ENCODE measurements at places on chromosomes 12 and 14.

DNA sequence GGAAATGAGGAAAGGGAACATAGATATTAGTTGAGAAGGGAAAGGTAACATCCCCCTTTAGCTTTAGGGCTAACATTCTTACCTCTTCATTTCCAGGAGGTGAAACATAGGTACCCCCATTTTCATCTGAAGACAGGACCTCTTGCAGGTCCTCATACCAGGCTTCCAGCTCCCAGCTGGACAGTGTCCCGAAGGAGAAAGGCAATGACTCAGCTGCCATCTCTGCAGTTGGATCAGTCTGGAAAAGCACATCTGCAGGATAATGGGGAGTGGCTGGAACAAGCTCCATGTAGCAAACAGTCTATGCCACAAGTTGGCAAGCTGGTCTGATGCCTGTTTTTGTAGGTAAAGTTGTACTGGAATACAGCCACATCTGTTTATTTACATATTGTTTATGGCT, 3.1 kb downstream of the DDIT3 start:
- H3K27ac ChIP-seq = no peak overlapping the region
- peaks cover 24% of the 10 kb centered on the region for H3K4me1 ChIP-seq
- H3K27me3 ChIP-seq = no peaks in the 10 kb centered on the region
- H3K4me3 ChIP-seq = no peak overlapping the region
- no peak for DNase-seq

DNA sequence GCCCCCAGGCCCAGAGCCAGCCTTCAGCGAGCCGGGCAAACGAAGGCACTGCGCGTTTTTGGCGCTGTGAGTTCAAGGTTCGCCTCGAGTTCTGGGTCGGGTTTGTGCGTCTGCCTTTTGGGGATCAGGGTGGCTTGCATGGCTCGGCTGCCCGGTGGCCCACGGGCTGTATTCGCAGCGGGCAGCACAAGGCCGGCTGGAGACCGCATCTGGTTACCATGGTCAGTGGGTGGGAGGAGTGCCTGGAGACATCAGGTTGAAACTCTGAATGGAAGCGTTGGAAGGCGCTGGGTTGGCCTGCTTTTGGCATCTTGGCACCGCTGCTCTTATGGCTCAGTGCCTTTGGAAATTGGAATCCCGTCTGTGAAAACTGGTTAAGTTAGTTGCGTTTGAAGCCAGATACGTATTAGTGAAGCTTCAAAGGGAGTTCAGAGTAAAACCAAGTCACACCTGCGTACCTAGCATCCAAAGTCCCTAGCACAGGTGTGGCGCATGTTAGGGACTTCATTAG, 50.9 kb downstream of the SNAPC1 start:
- no peak for DNase-seq
- H3K4me1 ChIP-seq = no peaks in the 10 kb centered on the region
- peaks cover 25% of the 10 kb centered on the region for H3K27me3 ChIP-seq
- no peak overlapping the region for H3K27ac ChIP-seq

DNA sequence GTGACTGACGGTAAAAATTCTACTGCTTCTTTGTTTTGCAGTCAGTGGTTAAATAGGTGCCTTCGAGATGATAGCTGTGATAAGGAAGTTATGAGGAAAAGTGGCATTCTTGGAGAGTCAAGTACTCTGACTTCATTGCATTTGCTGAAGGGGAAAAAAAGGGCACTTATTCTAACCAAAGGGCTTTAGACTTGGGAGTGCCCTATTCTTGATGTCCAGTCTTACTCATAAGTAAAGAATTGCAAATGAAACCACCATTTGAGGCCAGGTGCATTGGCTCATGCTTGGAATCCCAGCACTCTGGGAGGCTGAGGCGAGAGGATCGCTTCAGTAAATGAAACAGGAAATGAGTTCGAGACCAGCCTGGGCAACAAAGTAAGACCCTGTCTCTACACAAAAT, 40.3 kb downstream of the BRAP start:
- no peak overlapping the region for H3K27ac ChIP-seq
- no peaks in the 10 kb centered on the region for H3K4me1 ChIP-seq
- DNase-seq = no peak
- H3K4me3 ChIP-seq = no peak overlapping the region
- H3K36me3 ChIP-seq = peaks cover 53% of the 10 kb centered on the region
- no peaks in the 10 kb centered on the region for H3K27me3 ChIP-seq

DNA sequence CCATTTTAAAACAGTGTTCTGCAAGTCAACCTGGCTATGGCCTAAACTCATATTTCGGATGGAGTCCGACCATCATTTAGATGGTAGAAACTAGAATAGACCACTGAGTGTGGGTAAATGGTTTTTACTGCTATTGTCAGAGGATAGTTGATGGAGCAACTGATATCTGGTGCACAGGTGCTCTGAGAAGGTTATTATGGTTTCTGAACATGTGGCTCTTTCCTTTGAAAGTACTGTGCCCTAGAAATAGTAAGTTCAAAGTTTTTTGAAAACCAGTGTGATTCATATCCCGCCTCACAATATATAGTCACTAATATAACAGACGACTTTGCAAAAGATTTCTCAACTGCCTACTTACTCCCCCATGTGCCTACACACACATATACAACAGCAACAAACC, 64.4 kb upstream of the BTG1 start:
- no peaks in the 10 kb centered on the region for H3K36me3 ChIP-seq
- no peak for DNase-seq

DNA sequence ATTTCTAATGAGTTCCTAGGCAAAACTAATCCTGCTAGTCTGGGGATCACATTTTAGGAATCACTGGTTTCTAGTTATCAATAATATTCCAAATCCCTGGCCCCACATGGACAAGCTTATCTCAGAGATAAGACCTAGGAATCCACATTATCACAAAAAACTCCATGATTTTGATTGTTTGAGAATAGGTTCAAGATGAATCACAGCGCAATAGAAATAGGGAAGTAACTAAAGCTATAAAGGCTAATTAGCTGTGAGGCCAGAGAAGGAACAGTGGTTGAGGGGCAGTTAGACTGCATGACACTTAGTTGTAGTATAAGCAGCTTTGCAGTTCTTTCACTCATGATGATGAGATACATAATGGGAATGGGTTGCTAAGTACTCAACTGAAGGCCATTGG, 13.1 kb upstream of the ATP5F1B start:
- H3K27me3 ChIP-seq = no peaks in the 10 kb centered on the region
- no peaks in the 10 kb centered on the region for H3K4me1 ChIP-seq
- no peak overlapping the region for H3K27ac ChIP-seq
- H3K36me3 ChIP-seq = peaks cover 9% of the 10 kb centered on the region
- DNase-seq = no peak

GRCh38 chr14:101219896-101220703, 316.6 kb upstream of the RTL1 start:
- H3K27ac ChIP-seq = no peak overlapping the region
- no peaks in the 10 kb centered on the region for H3K27me3 ChIP-seq
- no peak overlapping the region for H3K4me3 ChIP-seq

DNA sequence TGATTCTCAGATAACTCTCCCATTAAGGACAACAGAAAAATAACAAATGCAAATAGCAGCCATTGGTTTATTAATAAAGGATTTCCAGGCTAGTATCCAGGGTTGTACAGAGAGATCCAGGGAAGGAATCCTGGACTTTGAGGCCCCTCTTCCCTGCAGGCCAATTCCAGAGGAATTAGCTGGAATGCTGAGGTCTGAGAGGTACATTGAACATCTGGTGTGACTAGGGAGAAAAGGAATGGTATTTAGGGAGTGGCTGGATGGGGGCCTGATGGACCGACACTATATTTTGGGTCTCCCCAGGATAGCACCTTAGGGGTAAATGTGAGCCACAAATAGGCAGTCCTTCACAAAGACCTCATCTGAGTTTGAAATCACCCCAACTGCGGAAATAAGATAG, 924.5 kb downstream of the AACS start:
- no peak for DNase-seq
- H3K4me1 ChIP-seq = no peaks in the 10 kb centered on the region
- H3K27me3 ChIP-seq = no peaks in the 10 kb centered on the region
- H3K27ac ChIP-seq = no peak overlapping the region
- no peak overlapping the region for H3K4me3 ChIP-seq
- no peaks in the 10 kb centered on the region for H3K36me3 ChIP-seq

- H3K36me3 ChIP-seq = no peaks in the 10 kb centered on the region
- peaks cover 19% of the 10 kb centered on the region for H3K4me1 ChIP-seq
- H3K4me3 ChIP-seq = no peak overlapping the region
- H3K27ac ChIP-seq = no peak overlapping the region
These were observed 2.2 kb upstream of the ANKRD52 start for GRCh38 chr12:56260380-56260779.

GRCh38 chr14:22433069-22433468, 156.0 kb downstream of the DAD1 start:
- DNase-seq = no peak
- no peaks in the 10 kb centered on the region for H3K27me3 ChIP-seq
- no peaks in the 10 kb centered on the region for H3K36me3 ChIP-seq
- no peak overlapping the region for H3K27ac ChIP-seq

GRCh38 chr14:103128631-103129300, 5.5 kb downstream of the TNFAIP2 start:
- DNase-seq = no peak
- peaks cover 7% of the 10 kb centered on the region for H3K27me3 ChIP-seq
- H3K27ac ChIP-seq = no peak overlapping the region
- no peak overlapping the region for H3K4me3 ChIP-seq
- peaks cover 3% of the 10 kb centered on the region for H3K4me1 ChIP-seq

GRCh38 chr12:71276541-71276940, 118.7 kb upstream of the TSPAN8 start:
- H3K36me3 ChIP-seq = no peaks in the 10 kb centered on the region
- no peak overlapping the region for H3K4me3 ChIP-seq
- no peak for DNase-seq
- H3K4me1 ChIP-seq = no peaks in the 10 kb centered on the region

GRCh38 chr14:49920935-49921334, 28.1 kb downstream of the ARF6 start:
- H3K27me3 ChIP-seq = no peaks in the 10 kb centered on the region
- no peak overlapping the region for H3K27ac ChIP-seq
- no peaks in the 10 kb centered on the region for H3K4me1 ChIP-seq
- DNase-seq = no peak

GRCh38 chr12:84643993-84644392, 268.6 kb downstream of the SLC6A15 start:
- no peaks in the 10 kb centered on the region for H3K4me1 ChIP-seq
- H3K27ac ChIP-seq = no peak overlapping the region
- H3K27me3 ChIP-seq = no peaks in the 10 kb centered on the region
- DNase-seq = no peak
- no peaks in the 10 kb centered on the region for H3K36me3 ChIP-seq
- no peak overlapping the region for H3K4me3 ChIP-seq
